DMS79 (cell line): ENCODE measurements at places on chromosomes 3 and 15.

- DNase-seq: no peak
Observed at GRCh38 chr3:149908424-149908957, 62.2 kb downstream of the PFN2 start.

DNA sequence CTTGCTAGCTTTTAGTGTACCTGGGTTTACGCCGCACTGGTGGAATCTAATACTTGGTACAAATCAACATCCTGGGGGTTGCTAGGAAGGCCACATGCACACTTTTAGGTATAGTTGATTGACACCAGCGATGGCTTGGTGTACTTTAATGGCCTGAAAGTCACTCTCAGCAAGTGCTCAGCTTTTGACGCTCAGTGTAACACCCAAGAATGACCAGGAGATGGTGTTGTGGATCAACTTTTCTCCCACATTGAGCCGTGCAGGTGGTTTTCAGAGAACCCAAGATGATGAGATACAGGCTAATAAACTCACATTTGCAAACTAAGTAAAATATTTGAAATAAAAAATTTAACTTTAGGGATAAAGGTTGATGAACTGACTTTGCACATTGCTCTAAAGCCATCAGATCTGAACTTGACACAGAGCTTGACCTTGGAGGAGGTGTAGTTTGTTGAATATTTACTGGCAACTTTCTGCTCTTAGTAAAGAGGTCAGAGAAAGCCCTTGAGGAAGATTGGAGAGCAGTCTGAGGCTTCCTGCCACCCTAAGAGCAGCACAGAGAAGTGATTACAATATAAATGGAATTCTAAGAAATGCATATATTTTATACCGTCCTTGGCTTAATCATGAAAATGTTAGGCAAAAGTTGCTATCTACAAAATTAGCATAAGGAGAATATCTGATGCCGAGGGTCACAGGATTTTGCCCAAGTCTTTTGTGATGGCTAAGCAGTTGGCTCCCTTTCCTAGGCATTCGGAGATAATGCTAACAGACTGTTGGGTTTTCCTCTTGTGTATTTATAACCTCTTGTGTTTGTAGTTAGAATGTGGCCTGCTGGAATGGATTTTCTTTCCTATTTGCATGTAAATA, 143.4 kb upstream of the RASGRP1 start:
- no peak for DNase-seq

DNA sequence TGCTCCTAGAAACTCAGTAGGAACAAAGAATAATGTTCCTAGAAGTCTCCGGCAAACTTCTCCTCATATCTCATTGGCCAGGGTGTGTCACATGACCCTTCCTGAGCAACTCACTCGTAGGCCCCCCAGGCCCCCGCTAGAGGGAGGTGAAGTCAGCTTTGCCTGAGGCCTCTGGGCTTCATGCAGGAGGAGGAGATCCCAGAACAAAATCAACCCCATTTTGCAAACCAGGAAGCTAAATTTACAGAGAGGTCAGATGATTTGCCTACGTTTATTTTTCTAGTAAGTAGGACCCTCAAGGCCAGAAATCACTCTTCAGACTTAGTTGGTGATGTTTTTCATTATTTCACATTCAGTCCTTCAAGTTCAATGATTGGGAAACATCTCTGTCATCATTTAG, 99.1 kb downstream of the SSR3 start:
- no peak for DNase-seq

DNA sequence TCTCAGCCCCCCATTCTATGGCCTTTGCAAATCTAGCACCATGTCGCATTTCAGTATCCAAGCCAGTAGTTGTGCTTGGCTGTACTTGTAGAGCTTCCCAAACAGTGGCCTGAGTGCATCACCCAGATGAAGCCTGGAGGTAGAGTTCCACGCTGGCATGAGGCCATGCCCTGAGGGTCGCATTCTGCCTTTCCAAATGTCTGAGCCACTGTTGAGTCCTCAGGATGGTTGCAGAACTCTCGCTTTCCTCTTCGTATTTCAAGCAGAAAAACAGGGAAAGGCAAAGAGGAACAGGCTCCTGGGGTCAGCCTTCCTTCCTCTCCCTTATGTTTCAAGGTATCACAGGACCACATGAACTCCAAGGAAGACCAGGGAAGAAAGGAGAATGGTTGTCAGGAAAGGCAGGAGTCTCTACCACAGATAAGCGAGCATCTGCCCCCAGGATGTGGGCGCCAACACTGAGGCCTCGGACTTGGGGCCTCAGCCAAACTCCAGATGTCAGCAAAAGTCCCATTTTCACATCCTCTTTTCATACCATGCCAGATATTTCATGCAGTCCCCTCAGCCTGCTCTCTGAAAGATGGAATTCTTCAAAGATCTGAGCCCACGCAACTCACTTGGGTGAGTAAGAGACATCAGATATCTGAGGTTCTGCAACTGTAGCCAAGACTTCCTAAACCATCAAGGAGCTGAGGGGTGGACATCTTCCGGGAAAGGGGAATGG, 19.4 kb upstream of the PRR20G start:
- DNase-seq: no peak

DNA sequence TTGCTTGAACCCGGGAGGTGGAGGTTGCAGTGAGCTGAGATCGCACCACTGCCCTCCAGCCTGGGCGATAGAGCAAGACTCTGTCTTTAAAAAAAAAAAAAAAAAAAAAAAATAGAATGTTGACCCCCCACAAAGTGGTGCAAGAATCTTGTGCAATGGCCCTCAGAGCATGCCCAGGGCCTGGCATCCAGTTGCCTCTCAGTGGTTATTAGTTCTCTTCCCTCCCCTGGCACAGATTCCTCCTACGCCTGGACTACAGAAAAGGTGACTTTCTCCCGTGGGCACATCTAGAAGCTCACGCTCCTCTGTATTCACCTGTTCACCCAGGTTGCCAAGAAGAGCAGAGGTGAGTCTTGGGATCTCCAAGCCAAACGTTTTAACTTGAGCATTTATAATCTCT, 36.7 kb downstream of the ACSBG1 start:
- no peak for DNase-seq

GRCh38 chr3:161551697-161552096, 55.1 kb downstream of the OTOL1 start:
- no peak for DNase-seq

- DNase-seq: no peak
Observed at GRCh38 chr3:192092388-192093005, 631.5 kb downstream of the PYDC2 start.

DNA sequence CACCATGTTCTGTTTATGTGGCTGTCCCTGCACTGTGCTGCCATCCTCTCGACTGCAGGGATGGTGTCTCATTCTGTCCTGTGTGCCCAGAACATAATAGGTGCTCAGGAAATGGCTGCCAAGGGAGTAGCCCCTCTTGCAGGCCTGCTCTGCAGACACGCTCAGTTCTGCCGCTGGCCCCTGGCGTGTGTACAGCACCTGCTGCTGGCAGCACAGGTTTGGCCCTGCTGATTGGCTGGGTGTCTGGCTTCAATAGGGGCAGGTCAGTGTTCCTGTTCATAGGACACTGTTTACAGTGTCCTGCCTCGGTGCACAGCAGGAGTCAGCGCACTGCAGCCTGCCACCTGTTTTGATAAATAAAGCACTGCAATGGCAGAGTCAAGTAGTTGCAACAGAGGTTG, 146.9 kb downstream of the DNAJB8 start:
- no peak for DNase-seq

GRCh38 chr3:191094057-191094845, 104.8 kb upstream of the OSTN start:
- no peak for DNase-seq

GRCh38 chr15:41689083-41689482, 28.9 kb downstream of the MGA start:
- no peak for DNase-seq
